Naive thymus-derived CD4-positive, alpha-beta T cell (primary cell): ENCODE measurements at places on chromosomes 3 and 15. TPM values are rescaled to one million over a fixed set of nuclear protein-coding genes. Genes with fewer than 3 reads are reported as not detected.

The MYRIP gene
- polyA plus RNA-seq, result not detected

GRCh38 chr3:32819551-32820348, 2.0 kb downstream of the TRIM71 start:
- no peak for DNase-seq

DNA sequence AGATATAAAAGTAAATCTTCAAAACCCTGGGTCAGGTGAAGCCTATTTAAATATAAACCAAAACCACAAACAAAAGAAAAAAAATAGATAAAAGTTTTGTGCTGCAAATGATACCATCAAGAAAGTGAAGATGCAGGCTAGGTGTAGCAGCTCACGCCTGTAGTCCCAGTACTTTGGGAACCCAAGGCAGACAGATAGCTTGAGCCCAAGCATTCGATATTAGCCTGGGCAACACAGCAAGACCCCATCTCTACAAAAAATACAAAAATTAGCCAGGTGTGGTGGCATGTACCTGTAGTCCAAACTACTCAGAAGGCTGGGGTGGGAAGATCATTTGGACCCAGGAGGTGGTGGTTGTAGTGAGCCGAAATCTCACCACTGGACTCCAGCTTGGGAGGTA, 164.8 kb downstream of the MAGI1 start:
- no peak for DNase-seq

DNA sequence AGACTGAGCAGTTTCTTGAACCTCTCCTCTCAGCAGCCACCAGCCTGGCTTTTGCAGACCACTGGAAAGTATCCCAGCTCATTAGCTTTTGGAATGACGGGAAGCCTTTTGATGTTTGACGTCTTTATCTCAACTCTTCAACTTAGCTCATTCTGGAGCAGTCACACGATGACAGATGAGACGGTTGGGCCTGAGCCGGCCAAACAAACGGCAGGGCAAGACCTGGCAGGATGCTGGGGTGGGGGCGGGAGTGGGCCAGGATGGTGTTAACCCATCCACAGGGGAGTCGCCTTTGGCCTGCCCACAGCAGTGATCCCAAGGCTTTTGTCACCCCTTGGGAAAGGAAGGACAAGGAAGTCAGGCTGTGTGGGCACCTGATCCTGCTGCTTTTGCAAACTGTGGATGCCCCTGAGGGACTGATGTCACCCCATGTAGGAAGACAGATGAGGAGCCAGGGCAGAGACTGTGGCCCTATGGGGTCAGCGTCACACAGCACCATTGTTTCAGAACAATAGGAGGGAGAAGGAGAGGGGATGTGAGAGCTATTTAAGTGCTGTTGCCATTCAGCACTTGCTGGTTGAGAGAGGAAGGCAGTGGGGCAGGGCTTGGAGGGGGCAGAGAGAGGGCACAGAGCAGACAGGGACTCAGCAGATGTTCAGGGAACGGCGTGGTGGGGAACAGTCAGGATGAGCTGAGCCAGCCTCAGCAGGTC, 121.9 kb upstream of the CTDSPL start:
- no peak for DNase-seq

- DNase-seq, result peak; percentile 59
Measured at GRCh38 chr3:71453822-71454511, 129.6 kb downstream of the FOXP1 start.

DNA sequence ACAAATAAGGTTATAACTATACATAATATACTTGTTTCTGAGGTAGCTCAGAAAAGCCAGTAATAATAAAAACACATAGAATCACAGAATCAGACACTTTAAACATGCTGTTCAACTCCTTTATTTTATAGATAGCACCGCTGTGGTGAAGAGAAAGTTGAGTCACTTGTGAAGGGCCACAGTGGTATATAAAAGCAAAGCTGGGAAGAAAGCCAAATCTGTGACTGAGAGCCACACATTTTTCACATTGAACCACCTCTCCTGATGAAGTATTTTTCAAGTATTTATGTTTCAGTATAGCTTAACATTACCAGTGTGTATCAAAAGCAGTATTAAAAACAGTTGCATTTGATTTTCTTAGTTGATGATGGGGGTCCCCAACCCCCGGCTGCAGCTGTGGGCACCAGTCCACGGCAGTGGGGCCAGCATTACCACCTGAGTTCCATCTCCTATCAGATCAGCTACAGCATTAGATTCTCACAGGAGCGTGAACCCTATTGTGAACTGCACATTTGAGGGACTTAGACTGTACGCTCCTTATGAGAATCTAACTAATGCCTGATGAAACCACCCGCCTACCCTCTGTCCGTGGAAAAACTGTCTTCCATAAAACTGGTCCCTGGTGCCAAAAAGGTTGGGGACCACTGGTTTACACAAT, 46.2 kb downstream of the TBL1XR1 start:
- DNase-seq, result peak; percentile 28

GRCh38 chr15:66389098-66389858, 2.6 kb downstream of the MAP2K1 start:
- DNase-seq, result no peak

DNA sequence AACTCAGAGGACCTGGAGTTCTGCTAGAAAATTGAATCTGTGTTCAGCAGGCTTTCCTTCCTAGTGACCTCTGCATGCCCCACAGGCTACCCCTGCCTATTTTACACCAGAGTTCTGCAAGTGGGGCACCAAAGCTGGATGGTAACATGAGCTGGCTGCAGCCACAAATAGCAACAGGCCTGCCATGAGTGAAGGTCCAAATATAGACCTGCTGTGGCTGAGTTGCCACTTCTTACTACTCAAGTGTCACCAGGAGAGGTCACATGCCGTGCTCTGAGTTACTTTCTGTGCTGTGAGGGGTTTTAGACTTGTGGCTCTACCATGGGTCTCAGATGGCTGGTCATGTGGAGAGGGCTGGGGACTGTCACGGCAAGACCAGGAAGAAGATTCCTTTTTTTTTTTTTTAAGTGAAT, at the start of gene FSD2:
Gene FSD2 (minus strand): TSS at position 76 of the 413 bp plus-strand sequence. CDS start 18,679 bp downstream, outside the sequence.
- no peak for DNase-seq

DNA sequence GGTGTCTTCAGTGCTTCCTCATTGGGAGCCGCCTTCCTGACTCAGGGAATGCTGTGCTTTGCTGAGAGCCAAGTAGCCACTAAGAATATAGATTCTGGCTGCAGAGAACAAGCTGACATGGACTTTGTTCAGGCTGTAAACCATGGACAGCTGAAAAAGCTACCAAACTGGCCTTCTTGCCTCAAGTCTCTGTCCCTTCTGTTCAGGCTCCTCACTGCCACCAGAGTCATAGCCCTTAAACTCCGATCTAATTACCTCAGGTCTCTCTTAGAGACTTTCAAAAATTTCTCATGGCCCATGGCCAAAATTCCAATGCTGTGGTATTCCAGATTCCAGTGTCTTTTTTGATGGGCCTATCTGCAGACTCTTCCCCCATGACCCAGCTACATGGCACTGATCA, 19.4 kb upstream of the PTX3 start:
- no peak for DNase-seq

GRCh38 chr15:67043939-67044771, 21.2 kb upstream of the SMAD3 start:
- DNase-seq, result no peak

GRCh38 chr3:181941250-181941649, 229.5 kb downstream of the SOX2 start:
- DNase-seq, result no peak

- DNase-seq, result no peak
Measured at GRCh38 chr3:37297459-37297858, 123.1 kb upstream of the LRRFIP2 start.
